Stimulated activated CD4-positive, alpha-beta T cell treated with anti-CD3 and anti-CD28 coated beads, Interleukin-1b, Interleukin-23, amount 100 ng/mL, for 1 hour (primary cell): ENCODE measurements at places on chromosomes 7 and 10.

- DNase-seq = no peak
These were observed 213.7 kb upstream of the AOAH start for GRCh38 chr7:36937754-36938563.

- DNase-seq = no peak
These were observed 113.4 kb upstream of the CDK1 start for GRCh38 chr10:60664859-60665258.

GRCh38 chr7:133805426-133805825, 321.7 kb upstream of the LRGUK start:
- no peak for DNase-seq

GRCh38 chr10:14569274-14570060, 205.2 kb downstream of the FAM107B start:
- DNase-seq = no peak

- DNase-seq = no peak
These were observed 133.8 kb upstream of the KCNMA1 start for GRCh38 chr10:77771450-77771849.

DNA sequence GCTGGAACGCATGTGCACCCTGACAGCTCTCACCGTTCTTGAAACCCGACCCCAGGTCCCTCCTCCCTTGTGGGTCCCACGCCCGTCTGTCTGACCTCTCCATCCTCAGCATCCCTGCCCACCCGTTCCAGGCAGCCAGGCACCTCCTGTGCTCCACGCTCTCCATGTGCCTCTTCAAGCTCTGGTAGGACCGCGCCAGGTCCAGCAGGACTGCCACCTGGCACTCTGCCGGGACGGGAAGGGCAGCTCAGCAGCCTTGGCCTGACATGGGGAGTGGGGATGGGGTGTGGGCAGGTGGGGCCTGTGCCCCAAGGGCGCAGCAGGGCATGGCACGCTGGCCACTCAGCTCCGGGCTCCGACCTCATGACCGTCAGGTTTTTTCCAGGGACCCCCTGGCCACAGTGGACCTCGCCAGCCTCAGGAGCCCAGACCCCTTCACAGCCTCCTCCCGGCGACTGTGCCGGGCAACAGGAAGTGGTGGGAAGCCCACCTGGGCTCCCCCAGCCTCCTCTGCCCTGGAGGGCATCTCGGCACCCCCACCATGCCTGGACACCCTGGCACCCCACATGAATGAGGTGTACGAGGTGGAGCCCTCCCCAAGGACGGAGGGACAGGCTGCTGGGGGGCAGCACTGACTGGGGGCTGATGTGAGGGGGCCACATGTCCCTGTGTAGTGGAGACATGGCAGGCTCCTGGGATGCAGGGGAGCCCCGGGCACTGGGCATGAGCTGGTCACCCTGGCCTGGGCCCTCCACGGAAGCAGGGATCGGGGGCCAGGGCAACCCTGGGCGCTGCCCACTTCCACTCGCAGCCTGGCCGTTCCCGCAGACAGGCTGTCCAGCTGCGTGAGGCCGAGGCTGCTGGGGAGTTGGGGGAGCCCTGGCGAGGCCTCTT, 25.1 kb upstream of the NKX6-2 start:
- DNase-seq = no peak

GRCh38 chr7:150849204-150849775, 3.0 kb upstream of the AOC1 start:
- DNase-seq = no peak

- DNase-seq = no peak
These were observed 533.0 kb upstream of the POT1 start for GRCh38 chr7:125462615-125463014.

DNA sequence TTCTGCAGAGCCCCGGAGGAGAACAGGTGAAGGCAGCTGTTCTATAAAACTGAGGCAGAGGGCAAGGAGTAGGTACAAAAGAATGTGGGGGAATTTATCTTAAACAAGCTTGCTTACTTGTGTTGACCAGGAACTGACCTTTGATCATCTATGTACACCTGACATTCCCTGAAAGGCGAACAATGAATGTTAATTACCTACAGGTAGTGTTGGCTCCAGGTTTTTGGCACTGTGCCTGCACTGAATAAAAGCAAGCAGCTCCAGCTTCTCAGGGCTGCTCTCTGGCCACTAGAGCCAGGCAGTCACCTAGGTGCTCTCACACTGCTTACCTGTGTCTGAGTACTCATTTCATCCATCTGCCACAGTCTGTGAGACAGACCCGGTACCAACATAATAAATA, 87.0 kb downstream of the RAPGEF5 start:
- DNase-seq = no peak

DNA sequence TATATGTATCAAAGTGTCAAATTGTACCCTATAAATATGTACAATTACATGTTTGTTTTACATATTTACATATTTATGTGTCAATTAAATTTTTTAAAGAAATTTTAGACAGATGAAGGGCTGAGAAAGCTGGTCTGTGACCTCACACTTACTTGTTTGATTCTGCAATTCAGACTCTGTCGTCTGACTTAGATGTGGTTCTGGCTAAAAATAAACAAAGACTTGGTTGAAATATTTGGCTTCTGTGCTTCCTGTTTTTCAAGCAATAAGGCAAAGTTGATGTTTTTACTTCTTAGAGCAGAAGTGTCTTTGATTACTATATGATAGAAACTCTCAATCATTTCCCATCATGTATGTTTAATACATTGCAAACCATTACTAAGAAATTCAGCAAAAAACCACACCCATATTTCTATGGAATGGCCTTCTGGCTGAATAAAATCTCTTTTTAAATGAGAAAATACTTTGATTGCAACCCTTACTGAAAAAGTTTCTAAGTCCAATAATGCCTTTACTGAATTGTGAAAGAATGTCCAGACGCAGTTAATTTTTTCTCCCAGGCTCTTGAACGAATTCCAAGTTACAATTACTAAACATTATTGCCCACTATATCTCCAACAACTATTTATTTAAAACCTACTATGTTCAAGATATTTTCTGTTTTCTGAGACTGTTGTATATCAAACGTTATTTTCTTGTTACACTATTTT, 59.5 kb upstream of the PRKG1 start:
- no peak for DNase-seq
